NCI-H1417 treated with DMSO at 0.1 percent for 48 hours (cell line): ENCODE measurements at places on chromosomes 7 and 10.

DNA sequence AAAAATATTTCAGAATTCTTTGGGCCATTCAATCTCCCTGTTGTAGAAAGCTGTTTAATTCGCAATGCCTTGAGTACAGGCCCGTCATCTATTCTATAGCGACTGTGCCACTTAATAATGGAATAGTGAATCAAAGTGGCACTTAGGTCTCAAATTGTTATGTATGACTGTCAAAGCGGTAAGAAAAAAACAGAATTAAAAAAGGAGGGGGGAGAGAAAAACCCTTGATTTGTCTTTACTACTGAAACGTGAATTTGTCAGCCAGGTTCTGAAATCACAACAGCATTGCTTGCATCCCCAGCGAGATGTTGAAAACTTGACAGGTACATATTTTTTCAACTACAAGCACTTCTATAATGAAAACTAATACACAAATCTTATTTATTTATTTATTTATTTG lies 320.9 kb downstream of the TFEC start:
- no peak for DNase-seq

GRCh38 chr7:116500078-116500853 lies 728 bp downstream of the CAV2 start:
- no peak for DNase-seq

DNA sequence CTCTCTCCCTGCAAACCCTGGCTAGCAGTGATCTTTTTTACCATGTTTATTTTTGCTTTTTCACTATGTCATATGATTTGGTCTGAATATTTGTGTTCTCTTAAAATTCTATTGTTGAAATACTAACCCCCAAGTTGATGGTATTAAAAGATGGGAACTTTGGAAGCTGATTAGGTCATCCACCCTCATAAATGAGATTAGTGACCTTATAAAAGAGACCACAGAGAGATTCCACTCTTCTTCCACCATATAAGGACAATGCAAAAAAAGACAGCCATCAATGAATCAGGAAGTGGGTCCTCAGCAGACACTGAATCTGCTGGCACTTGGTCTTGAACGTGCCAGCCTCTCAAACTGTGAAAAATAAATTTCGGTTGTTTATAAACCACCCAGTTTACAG lies 112.8 kb upstream of the KCND2 start:
- no peak for DNase-seq

DNA sequence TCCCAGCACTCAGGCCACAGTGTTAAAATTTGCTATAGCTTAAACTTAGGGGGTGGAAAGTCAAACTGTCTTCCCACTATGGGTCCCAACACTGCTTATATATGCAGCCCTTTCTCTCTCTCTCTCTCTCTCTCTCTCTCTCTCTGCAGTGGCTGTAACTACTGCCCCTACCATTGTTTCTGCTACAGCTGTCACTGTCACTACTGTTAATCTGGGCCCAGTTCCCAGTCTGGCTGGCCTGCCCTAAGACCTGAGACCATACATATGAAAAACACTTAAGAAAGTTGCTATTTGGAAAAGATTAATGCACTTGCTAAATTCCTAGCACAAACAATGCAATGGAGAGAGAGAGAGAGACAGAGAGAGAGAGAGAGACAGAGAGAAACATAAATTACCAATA lies 78.6 kb downstream of the THSD7A start:
- no peak for DNase-seq

DNA sequence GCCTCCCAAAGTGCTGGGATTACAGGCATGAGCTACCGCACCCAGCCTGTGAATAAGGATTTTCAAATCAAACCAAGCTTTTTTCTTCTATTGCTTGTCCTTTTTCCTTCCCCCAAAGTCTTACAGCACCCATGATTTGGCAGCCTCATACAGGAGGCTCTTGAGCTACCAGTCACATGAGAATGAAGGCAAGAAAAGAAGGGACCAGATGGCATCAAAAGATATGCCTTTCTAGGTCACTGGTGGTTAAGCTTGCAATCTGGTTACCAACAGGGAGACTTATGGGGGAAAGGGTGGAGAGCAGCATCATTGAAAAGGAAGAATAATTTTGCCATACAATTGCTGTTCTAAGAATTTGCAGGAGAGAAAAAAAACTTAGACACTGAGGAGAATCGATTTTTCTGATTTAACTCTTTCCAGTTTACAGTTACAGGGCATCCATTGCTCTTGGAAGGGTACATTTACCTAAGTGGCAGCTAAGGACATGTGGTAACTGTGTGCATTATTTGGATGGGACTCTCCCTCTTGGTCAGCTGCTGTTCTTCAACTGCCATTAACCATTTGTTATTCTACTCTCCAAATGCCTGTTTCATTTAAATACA lies 29.5 kb downstream of the SMNDC1 start:
- DNase-seq = no peak

- no peak for DNase-seq
Measured at GRCh38 chr10:61822781-61823230, 78.7 kb upstream of the ARID5B start.

DNA sequence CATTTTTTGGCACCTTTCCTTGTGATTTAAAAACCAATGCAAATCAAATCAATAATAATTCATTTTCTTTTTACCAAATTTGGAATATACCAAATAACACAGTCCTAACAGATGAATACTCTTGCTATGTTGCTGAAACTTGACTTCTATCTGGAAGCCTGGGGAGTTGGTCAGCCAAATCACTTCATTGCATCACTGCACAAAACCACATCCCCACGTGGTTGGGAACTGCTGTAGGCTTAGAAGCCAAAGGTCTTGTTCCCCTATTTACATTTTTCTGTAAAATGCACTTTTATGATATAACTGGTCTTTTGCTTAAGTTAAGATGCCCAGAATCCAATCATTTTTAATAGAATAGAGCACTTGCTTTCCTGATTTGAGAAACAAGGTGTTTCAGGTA lies 15.2 kb downstream of the GPR85 start:
- DNase-seq = no peak

DNA sequence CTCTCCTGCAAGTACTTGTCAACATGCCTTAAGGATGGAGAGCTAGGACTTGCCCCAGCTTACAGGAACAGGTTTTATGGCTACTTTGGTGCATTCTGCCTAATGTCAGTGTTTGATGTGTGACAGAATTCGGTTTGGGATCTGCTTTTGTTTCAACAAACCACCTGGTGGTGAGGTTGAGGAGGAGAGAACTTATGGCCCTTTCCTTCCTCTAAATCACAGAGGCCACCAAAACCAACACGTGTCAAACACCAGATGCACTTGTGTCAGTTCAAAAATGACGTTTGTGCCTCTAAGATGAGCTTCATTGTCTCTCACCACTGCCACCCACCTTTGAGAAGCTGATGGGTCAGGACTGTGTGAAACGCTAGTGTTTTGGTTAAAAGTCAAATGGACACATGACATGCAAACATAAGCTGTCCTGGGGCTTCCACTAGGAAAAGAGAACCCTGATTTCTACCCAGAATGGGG lies 83.9 kb downstream of the OSBPL3 start:
- no peak for DNase-seq

- DNase-seq = no peak
Measured at GRCh38 chr10:97540669-97541500, 31.7 kb upstream of the ANKRD2 start.

- no peak for DNase-seq
Measured at GRCh38 chr7:95482424-95482823, 3.3 kb upstream of the ASB4 start.
